ENCODE measurements at places on chromosomes 3 and 15. TPM values are rescaled to one million over a fixed set of nuclear protein-coding genes. Genes with fewer than 3 reads are reported as not detected.
A peak's percentile ranks its signal among the peaks of the same experiment; 100 is the strongest.

The ILDR1 gene
- 0.60 TPM for total RNA-seq

DNA sequence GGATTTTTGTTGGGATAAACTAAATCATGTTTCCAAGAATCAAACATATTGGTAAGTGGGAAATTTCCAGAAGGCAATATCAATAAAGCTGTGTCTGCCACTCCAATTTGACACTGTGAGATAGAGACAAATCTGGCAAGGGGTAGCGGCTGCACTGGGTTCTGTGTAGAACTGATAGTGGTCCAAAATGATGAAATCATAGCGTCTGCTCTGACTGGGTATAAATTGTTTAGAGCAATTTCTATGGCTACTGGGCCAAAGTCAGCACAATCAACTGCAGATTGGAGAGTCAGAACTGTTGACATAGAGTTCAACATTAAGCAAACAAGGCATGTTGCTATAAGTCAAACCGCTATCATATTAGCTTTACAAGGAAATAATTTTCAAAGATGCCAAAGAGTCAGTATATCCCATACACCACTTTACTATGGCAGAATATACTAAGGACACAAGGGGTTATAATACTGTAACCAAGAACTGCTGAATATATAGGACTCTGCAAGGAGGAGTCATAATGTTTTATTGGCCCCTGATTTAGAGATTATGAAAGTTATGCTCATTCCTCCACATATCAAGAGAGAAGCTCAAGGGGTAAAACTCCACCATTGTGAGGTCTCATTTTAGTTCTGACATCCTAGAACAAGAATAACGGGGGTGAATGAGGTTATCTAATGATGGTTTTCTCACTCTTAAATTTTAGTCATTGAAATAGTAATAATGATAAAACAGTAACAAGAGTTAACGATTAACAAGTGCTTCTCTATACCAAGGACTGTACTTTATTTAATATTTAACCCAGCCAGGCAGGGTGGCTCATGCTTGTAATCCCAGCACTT is 309.7 kb upstream of the GADL1 start:
- no peak for DNase-seq
- no peak overlapping the region for H3K27ac ChIP-seq
- no peaks in the 10 kb centered on the region for H3K27me3 ChIP-seq
- no peaks in the 10 kb centered on the region for H3K36me3 ChIP-seq

DNA sequence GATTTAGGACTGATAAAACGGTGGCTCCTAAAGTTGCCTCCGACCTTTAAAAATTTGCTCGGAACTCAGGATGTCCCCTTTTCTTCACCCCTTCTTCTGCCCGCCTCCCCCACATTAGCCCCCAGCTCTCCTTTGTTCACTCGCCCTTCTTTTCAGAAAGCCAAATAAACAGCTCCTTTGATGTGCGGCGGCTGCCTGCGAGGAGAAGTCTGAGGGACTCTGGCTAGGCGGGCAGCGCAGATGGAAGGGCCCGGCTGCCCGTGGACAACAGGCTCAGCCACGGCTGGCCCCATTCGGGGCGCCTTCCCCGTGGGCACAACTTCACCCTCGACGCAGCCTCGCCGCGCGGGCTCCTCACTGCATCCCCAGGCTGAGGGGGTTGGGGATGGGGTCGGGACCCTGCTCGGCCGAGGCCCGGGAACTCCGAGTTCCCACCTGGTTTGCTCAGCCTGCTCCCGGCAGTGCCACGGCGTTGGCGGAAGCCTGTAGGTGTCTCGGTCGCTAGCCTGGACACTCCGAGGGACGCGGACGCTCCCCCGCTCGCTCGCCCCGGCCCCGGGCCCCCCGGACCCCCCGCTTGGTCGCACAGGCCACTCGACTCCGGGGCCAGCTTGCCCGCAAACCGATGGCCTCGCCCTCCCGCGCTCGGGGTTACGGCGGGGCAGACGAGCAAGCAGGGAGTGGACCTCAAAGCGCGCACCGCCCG is 897 bp upstream of the TLE3 start:
- peak; percentile 94 for DNase-seq
- no peaks in the 10 kb centered on the region for H3K36me3 ChIP-seq
- no peaks in the 10 kb centered on the region for H3K27me3 ChIP-seq
- H3K27ac ChIP-seq = peak overlapping the region; percentile 97
- peaks cover 50% of the 10 kb centered on the region for H3K4me1 ChIP-seq
- peak overlapping the region; percentile 89 for H3K4me3 ChIP-seq

GRCh38 chr3:188590557-188590956 is 436.6 kb downstream of the LPP start:
- no peak overlapping the region for H3K4me3 ChIP-seq
- no peak for DNase-seq
- H3K27me3 ChIP-seq = no peaks in the 10 kb centered on the region
- no peaks in the 10 kb centered on the region for H3K36me3 ChIP-seq
- no peak overlapping the region for H3K27ac ChIP-seq
- H3K4me1 ChIP-seq = peaks cover 10% of the 10 kb centered on the region

GRCh38 chr3:12702501-12702900 is 38.6 kb upstream of the RAF1 start:
- DNase-seq = no peak
- no peaks in the 10 kb centered on the region for H3K4me1 ChIP-seq
- no peak overlapping the region for H3K27ac ChIP-seq
- H3K27me3 ChIP-seq = no peaks in the 10 kb centered on the region
- no peaks in the 10 kb centered on the region for H3K36me3 ChIP-seq
- H3K4me3 ChIP-seq = no peak overlapping the region

DNA sequence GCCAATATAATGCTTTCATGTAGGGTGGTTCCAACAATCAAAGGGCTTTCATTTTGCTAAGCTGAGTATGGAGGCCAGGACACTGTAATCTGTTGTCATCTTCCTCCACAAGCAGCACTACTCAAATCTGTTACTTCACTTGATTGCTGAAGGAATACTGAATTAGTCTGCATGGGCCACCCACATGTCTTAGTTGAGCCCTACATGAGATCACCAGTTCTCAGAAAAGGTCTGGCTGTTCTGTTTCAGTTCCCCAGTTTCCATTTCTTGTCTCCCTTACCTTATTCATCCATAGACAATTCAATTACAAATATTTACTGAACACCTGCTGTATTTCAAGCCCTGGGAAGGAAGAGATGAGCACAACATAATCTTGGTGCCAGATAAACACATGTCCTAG is 119.2 kb downstream of the FHIT start:
- DNase-seq = no peak
- no peaks in the 10 kb centered on the region for H3K4me1 ChIP-seq
- H3K27ac ChIP-seq = no peak overlapping the region
- H3K36me3 ChIP-seq = no peaks in the 10 kb centered on the region

DNA sequence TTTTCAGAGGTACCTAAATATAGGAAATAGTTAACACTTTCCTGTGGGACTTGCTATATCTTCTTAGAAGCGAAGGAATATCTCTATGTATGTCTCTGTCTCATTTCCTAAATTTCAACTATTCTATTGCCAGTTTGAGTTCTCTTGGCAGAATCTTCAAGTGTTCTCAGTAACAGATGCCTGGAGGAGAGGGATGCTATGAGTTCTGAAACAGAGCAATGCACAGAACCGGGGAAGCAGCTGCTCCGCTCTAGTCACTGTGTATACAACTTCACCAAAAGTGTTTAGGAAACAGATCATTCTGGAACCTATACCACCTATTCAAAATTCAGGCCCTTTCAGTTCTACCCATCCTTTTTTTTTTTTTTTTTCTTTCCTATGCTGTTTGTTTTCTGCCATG is 144.6 kb downstream of the RORA start:
- no peak for DNase-seq
- H3K36me3 ChIP-seq = no peaks in the 10 kb centered on the region
- no peaks in the 10 kb centered on the region for H3K27me3 ChIP-seq
- H3K4me1 ChIP-seq = no peaks in the 10 kb centered on the region

The RBM6 gene
- 131 TPM for total RNA-seq

DNA sequence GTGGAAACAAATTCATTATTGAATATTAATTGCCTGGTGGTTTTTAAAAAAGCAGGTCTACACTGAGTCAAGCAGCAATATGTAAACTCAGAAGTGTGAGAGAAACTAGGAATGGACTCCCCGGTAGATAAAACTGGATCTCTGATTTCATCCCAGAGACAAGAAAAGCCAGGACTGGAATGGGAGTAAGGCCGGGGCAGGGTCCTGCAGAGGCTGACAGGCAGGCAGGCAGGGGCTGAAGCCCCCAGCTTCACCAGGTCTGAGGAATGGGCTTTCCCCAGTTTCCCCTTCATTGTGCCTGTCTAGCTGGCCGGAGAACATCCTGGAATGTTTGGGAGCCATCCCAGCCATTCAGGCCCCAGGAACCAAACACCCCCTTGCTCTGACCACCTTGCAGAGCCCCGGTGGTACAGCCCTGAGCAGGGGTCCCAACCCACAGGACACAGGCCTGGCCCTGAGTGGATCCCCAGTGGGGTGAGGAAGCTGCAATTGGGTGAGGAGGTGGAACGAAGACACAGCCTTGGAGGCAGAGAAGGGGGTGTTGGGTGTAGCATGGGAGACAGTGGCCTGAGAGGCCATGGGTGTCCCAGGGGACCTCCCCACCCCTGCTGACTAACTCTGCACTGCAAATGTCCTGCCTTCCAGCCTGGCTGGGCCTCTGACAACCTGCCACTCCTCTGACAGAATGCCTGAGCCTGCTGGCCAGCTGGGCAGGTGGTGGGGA is 31.7 kb upstream of the XYLB start:
- DNase-seq = no peak
- no peak overlapping the region for H3K4me3 ChIP-seq
- H3K27me3 ChIP-seq = no peaks in the 10 kb centered on the region
- no peaks in the 10 kb centered on the region for H3K36me3 ChIP-seq
- H3K4me1 ChIP-seq = no peaks in the 10 kb centered on the region

The SLC6A11 gene
- total RNA-seq = 0.37 TPM

DNA sequence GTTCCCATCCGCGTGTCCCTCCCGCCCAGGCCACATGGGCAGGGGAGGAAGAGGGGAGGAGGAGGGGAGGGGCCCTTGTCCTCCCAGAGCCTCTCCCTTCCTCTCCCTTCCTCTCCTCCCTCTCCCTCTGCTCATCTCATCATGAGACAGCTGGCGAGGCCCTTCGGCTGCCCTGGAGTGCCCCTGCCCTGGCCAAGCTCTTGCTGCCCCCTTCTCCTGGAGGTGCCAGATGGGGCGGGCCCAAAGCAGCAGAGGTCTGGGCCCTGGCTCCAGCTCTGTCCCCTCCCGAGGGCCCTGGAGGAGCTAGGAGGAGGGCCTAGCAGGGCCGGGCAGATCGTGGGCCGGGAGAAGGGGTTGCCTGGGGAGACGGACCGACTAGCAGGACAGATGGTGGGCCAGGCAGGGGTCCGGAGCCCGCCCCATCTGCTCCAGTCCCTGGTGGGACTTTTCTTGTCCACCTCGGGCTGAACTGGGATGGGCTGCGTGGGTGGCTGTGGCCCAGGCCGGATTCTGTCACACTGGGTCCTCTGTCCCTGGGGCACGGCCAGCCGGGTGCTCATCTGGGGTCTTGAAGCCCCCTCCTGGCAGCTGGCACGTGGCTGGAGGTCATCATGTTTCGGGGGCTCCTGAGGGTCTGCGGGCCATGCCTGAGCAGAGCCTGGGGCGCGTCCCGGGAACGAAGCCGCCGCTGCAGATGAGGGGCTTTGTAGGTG is 183.4 kb downstream of the GOLGA6L6 start:
- no peak overlapping the region for H3K27ac ChIP-seq
- H3K36me3 ChIP-seq = no peaks in the 10 kb centered on the region
- H3K4me3 ChIP-seq = no peak overlapping the region

The CATSPER2 gene
- total RNA-seq = 8.2 TPM

The ZPLD1 gene
- total RNA-seq = not detected

The SCN11A gene
- total RNA-seq = 1.5 TPM

DNA sequence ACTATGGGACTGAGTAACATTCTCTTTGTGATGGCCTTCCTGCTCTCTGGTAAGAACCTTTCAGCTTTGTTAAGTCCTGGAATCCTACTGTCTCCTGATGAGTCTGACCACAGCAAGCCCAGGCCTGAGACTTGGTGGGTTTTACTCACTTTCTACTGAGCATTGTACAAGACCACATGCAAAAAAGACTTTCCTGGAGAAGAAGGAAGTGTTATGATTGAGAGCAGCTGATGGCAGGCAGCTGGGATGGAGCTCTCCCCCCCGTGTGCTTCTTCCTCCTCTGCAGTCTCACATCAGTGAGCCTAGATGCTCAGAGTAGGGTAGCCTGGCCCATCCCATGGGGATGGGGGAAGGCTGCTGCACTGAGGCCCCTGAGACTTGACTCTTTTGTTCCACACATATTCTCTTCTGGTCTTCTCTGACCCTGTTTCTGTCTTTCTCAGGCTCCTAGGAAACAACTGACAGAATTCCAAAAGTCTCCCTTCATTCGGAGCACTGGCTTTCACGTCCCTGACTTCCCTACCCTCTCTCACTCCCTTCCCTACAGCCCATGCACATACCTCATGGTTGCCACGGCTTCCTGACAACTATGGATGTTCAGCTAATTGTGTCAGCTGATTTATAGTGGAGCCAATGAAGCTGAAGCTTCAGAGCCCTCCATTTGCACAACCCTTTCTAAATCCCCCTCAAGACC is 36.6 kb downstream of the CD86 start:
- DNase-seq = no peak
- H3K4me1 ChIP-seq = peaks cover 13% of the 10 kb centered on the region
- H3K4me3 ChIP-seq = no peak overlapping the region

DNA sequence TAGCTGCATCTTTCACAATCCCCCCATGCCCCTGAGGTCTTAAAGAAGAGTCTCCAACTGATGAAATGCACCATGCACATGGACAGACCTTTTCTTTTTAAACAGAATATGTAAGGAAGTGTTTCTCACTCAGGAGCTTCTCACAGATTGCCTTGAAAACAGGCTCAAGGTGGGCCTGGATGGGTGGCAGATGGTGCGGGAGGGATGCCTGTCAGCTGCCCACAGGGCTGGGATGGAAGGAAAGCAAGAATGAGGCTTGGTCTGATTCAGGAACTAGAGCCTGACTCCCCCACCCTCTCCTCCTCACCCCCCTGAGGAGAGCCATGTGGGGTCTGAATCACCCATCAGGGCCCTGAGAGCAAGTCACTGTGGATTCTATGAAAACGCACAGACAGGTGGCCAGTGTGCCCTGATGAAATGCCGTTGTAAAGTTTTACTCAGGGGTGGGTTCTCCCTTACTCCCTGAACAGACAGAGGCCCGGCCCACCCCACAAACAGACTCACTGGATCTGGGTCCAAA is 67.2 kb downstream of the UMPS start:
- DNase-seq = no peak
- H3K4me1 ChIP-seq = no peaks in the 10 kb centered on the region
- no peak overlapping the region for H3K4me3 ChIP-seq
- no peak overlapping the region for H3K27ac ChIP-seq

GRCh38 chr3:126129398-126129891 is 45.5 kb upstream of the SLC41A3 start:
- H3K4me1 ChIP-seq = peaks cover 21% of the 10 kb centered on the region
- H3K27me3 ChIP-seq = no peaks in the 10 kb centered on the region
- peak; percentile 80 for DNase-seq
- no peaks in the 10 kb centered on the region for H3K36me3 ChIP-seq

The CORO2B gene
- 5.2 TPM for total RNA-seq

- H3K4me1 ChIP-seq = peaks cover 13% of the 10 kb centered on the region
- no peaks in the 10 kb centered on the region for H3K36me3 ChIP-seq
- H3K27me3 ChIP-seq = peaks cover 5% of the 10 kb centered on the region
- no peak overlapping the region for H3K4me3 ChIP-seq
These were observed 66.3 kb upstream of the POLG start for GRCh38 chr15:89400782-89401545.
